ENCODE measurements at places on chromosomes 16 and 17.

DNA sequence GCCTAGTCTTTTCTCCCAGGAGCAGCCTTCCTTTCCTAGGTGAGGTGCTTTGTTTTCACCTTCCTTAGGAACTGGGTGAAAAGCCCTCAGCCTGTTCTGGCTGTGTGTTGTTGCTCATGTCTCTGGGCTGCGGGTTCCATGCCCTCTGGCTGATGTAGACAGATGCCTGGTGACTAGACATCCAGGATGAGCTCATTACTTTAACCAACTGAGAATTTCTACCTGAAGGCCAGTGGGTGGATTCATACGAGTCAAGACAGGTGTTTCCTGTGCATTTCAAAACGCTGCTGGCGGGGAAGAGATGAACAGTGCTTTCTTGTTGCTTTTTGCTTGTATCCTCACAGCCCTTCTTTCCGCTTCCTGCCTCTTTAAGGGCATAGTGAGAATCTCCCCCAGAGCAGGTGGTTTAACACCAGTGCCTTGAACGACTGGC lies 22.3 kb downstream of the SAP30BP start:
- DNase-seq, result no peak

DNA sequence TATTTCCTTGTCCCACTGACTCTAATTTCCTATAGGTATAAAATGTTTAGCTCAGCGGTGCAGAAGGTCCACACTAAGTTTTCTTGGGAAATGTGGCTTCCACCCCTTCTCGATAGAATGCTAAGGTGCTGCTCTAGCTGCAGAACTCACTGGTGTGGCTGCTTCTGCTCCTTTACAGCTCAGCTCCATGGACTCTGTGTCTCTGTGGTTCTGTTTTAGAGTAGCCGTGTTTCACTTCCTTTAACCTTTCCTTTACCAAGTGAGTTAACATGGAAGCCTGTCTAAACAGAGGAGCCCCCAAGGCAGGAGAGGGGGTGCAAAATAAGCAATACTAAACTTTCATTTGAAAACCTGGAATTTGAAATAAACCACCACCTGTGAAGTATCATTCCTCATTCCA lies 65.3 kb downstream of the SPECC1 start:
- DNase-seq, result no peak

DNA sequence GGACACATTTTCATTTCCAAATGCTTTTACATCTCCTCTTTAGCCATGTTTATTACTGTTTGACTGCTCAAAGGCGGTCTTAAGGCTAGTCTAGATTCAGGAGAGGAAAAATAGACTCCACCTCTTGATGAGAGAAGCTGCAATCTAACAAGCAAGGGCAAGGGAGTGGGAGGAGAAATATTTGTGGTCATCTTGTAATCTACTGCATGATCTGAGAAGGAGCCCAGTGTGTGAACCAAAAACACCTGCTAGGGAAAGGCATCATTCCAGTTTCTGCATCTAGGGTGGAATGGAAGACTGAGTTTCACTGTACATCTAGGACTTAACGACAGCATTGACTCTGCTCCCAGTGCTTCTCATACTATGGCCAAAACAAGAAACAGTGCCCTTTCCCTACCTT lies 232.2 kb upstream of the HS3ST3A1 start:
- no peak for DNase-seq

- no peak for DNase-seq
These were observed 16.5 kb downstream of the SNF8 start for GRCh38 chr17:48927978-48928745.

DNA sequence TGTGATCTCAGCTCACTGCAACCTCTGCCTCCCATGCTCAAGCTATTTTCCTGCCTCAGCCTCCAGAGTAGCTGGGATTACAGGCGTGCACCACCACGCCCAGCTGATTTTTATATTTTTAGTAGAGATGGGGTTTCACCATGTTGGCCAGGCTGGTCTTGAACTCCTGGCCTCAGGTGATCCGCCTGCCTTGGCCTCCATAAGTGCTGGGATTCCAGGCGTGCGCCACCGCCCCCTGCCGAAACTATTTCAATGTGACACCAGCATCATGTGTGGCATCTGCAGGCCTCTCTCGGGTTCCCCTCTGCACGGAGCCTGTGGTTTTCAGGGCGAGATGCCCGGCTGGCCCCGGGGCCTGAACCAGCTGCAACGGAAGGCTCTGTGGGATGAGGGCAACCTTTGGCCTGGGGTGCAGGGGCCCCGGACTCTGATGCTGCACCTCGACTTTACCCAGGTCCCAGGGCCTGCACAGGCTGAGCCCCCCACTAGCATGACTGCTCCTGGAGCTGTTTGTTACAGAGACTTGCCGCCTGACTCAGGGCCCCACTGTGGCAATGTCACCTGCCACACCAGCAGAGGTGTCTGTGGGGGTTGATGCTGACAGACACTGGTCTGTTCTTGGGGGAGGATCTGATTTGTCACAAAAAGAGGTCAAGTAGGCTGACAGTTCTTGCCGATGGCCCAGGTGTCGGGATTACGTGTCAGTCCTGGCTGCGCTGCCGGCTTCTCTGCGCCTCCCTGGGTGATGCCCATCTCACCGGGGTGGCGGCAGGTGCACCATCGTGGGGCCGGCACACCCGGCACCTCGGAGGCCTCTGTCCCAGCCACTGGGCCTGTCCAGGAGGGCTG lies 8.6 kb upstream of the TEX19 start:
- no peak for DNase-seq

GRCh38 chr16:23514381-23515152 lies 4.3 kb upstream of the GGA2 start:
- peak; percentile 7 for DNase-seq

- no peak for DNase-seq
These were observed 5.1 kb downstream of the NUDT16L1 start for GRCh38 chr16:4698321-4699045.

DNA sequence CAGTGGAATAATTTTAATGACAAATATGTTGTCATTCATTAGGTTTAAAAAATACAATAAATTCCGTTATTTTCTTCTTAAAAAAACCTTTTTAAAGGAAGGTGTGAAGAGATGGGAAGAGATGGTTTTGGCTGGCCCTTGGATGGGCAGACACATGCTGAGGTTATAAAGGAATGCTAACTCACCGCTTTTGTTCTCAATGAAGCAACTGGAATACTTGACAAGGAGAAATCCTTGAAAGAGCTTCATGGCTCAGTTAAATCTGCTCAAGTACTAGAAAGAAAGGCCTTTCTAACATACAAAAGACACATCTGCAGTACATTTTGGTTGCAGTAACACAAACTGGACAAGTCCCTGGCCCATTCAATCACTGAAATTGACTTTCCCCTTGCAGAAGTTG lies 158.3 kb upstream of the KCNJ16 start:
- no peak for DNase-seq

DNA sequence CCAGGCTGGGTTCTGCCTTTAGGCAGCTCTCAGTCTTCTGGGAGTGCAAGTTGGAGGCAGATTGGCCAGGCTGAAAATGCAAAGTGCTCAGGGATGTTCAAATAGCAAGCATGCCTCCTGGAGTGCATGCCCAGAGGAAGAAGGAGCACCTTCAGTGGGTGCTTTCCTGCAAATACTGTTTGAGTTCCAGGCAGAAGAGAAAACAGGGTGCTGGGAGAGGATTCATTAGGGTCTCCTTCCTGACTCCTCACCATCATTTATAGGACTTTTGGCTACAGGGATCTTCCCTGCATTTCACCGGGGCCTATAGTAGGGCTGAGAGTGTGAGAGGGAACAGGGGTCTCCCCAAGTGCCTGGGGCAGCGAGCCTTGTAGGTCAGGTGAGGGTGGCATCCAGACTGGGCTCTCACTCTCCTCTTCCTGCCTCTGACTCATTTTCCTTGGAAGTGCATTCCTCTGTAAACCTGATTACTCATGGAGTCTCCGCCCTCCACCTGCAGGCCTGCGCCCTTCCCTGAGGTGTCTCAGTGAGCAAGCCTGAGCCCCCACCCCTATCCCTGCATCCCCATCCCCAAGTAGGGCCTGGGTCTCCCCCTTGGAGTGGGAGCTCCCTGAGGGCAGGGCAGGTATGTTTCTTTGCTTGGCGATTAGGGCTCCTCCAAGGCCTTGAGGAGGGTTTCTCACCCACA lies 17.1 kb upstream of the TNS4 start:
- no peak for DNase-seq

GRCh38 chr16:65375651-65376050 lies 253.8 kb upstream of the CDH11 start:
- no peak for DNase-seq
